ENCODE measurements at places on chromosomes 7 and 10.

GRCh38 chr10:24561453-24561852 lies 162.2 kb downstream of the ARHGAP21 start:
- no peak for DNase-seq

GRCh38 chr7:111495173-111495810 lies 67.0 kb downstream of the IMMP2L start:
- no peak for DNase-seq

DNA sequence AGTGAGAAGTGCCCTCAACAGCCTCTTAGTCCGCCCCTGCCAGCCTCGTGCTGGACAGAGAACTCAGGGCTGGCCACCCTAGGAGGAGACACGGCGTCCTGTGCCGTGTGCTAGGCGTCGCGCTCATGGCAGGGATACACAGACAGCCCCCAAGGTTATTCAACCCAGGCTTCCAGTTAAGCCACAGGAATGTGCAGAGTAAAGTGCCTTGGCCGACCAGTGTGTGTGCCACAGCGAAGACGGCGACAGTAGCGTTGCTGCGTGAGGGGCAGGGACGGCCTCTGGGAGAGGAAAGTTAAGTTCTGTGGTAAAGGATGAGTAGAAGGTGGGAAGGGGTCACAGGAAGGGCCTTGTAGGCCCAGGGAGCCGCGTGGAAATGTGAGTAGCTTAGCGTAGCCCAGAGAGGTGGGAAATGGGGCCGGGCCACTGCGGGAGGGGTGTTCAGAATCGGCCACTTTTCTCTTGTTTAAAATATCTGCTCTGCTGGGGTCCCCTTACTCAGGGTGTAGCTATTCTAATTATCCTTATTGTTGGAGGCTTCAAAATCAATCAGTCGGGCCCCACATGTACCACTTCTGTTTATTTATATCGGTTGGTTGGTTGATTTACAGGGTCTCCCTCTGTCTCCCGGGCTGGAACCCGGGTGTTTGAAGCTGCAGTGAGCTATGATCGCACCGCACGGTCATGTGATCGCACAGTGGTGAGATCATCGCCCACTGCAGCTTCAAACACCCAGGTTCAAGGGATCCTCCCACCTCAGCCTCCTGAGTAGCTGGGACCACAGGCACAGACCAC lies 24.5 kb downstream of the TMEM120A start:
- no peak for DNase-seq

GRCh38 chr10:100182281-100182680 lies 3.5 kb downstream of the ERLIN1 start:
- no peak for DNase-seq

- DNase-seq, result peak; percentile 57
Observed at GRCh38 chr7:27179503-27180430, 5.3 kb downstream of the HOXA11 start.

DNA sequence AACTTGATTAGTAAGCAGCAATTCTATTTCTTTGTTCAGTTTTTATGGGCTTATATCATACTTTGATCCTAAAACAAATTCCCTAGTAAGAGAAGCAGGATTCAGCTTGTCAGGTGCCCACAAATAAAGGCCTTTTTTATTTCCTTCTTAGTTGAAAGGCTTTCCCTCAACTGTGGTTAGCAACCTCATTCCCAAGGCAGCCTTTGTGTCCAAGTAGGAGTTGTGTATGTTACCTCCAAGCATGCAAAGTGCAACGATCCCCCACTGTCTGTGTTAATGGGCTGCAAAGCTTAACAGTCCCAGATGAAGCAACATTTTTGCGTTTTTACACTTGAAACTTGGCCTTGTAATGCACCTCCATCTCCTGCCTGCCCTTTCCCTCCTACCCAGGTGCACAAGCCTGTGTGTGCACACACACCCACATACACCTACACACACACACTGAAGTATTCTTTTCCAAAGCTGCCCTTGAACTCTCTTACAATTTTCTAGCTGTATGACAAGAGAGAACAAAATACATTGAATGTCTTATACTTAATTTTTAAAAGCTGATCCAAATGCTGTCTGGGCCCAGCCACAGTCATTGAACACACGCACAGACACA lies 278.2 kb downstream of the SNX13 start:
- no peak for DNase-seq

- DNase-seq, result no peak
Observed at GRCh38 chr10:70124415-70124814, 8.2 kb downstream of the AIFM2 start.

DNA sequence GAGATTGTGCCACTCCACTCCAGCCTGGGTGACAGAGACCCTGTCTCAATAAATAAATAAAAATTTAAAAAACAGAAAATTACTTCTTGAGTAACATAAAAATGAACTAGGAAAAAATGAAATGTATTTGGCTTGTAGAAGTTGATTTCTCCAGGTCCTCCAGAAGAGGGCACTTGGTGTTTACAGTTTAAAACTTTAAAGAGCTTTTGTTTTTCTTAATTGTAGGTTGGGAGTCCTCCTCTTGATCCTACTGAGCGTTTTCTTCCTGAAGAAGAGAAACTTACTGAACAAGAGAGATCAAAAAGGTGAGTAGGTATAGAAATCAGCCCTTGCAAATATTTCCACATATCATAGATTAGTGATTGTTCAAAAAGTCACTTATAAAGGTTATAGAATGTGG lies 16.2 kb downstream of the KIFBP start:
- no peak for DNase-seq

- DNase-seq, result no peak
Observed at GRCh38 chr10:98649170-98649569, 202.4 kb upstream of the HPS1 start.

DNA sequence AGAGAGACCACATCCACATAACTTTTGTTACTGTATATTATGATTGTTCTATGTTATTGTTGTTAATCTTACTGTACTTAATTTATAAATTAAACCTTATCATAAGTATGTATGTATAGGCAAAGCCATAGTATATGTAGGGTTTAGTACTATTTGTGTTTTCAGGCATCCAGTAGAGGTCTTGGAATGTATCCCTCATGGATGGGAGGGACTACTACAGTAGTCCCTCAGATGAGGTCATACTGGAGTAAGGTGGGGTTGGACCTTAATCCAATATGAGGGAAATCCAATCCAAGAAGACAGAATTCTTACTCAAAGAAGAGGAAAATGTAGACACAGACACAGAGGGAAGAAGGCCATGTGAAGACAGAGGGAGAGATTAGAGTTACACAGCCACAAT lies 34.1 kb upstream of the MALRD1 start:
- DNase-seq, result no peak

DNA sequence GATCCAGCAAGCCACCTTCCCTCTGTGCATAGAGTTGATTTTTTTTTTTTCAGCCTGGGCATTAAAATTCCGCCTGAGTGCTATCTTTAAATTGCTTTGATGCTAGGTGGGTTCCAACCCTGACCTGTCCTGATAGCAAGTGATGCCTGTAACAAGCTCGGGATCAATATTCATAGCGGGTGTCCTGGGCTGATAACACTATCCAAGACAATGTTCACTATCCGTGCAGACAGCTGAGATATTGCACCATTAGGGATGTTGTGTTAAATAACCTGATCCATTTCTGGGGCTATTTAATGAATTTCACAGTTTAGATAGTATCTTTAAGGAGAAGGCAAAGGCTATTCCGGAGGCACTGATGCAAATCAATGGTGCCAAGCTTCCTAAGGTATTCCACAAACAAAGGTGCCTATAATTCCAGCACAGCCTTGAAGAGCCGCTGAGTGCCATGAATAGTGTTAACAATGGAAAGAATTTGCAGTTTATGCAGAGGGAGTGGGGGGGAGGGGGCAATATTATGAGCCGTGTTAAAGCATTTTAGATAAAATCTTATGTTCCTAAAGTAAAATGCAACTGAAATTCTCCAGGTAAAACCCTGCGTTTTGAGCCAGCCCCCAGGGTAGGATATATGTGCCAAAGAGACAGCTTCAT lies 4.2 kb upstream of the NKX1-2 start:
- DNase-seq, result no peak

DNA sequence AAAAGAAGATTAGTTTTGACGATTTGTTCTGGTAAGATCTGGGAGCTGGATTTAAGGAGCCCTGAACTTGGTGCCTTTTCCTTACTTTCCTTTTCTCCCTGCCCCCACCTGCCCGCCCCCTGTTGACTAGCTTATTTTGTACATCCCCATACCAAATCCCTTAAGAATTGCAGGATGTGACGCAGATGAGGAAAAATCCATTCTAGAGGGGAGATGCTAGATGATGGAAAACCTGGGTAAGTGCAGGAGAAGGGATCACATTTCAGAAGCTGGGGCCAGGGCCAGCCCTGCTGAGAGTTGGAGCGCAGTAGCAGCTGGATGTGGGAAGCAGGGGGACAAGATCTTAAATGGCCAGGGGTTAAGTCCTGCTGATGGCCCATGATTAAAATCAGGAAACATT lies 93.9 kb downstream of the CCDC3 start:
- DNase-seq, result no peak

- peak; percentile 74 for DNase-seq
Observed at GRCh38 chr7:152527610-152528032, 91.8 kb upstream of the KMT2C start.

GRCh38 chr7:7228472-7228871 lies 46.1 kb downstream of the C1GALT1 start:
- no peak for DNase-seq

GRCh38 chr10:79068203-79068561 lies 584 bp upstream of the ZMIZ1 start:
- no peak for DNase-seq

- DNase-seq, result no peak
Observed at GRCh38 chr10:57785546-57785945, 482.1 kb downstream of the IPMK start.

- no peak for DNase-seq
Observed at GRCh38 chr10:92475357-92475868, 98.5 kb downstream of the IDE start.

DNA sequence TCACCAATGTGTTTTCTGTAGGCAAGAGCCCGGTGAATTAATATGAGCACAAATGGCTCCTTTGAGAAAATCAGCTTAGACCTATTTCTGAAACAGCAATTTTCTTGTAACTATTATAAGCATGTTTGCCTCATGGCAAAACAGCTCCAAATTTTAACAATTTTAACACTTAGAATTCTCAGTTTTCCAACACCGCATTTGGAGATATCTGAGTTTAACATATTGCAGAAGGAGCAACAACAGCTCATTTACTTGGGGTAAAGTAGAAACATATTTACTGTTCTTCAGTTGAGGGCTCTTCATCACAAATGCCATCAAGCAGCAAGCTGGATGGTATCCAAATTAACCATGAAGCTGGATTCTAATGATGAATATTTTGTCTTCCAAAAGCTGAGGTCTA lies 134.0 kb upstream of the SLC26A5 start:
- no peak for DNase-seq

DNA sequence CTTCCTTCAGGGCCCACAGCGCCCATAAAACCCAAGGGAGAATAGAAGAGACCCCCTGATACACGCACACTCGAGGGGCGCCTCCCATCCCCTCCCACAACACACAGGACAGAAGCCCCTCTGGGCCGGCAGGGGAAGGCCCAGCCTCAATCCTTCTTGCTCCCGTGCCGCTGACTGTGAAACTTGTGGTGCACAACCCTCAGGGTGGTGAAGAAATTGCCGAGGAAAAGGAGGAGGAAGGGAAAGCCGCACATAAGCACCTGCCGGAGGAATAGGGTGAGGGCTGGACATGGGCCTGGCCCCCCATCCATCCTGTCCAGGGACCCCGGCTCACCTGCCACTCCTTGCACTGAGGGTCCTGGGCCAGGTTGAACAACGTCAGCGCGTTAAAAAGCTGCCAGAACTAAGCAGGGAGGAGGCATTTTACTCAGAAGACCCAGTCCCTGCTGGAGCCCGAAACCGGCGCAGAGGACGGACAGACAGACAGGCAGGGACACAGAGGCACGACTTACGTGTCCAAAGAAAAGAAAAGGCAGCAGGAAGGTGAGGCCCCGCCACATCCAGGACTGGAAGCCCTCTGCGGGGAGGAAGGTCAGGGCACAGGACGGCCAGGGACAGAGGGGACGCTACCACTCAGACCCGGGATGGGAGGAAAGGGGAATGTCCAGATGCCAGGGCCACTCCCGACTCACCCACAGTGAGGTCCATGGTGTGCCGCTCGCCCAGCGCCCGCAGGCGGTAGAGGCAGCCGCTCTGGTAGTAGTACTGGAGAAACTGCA lies 7.2 kb downstream of the TMEM120A start:
- peak; percentile 50 for DNase-seq

- no peak for DNase-seq
Observed at GRCh38 chr10:8403711-8404371, 349.4 kb downstream of the GATA3 start.

DNA sequence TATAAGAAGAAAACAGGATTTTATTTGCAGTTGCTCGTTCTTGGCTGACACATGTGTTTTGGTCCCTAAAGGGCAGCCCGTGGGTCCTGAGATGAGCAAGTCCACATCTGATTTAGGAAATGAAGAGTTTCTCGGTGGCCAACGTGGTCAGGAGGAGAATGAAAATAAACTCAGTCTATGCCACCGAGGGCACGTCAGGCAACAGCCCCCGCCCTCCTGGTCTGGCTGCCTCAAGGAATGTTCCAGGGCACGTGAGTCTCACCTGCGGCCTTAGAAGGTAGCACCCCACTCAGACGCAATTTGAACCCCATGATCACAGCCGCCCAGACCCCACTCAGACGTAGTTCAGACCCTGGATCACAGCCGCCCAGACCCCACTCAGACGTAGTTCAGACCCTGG lies 197.2 kb downstream of the ADARB2 start:
- no peak for DNase-seq

- DNase-seq, result no peak
Observed at GRCh38 chr7:46440186-46440585, 519.1 kb upstream of the IGFBP3 start.

DNA sequence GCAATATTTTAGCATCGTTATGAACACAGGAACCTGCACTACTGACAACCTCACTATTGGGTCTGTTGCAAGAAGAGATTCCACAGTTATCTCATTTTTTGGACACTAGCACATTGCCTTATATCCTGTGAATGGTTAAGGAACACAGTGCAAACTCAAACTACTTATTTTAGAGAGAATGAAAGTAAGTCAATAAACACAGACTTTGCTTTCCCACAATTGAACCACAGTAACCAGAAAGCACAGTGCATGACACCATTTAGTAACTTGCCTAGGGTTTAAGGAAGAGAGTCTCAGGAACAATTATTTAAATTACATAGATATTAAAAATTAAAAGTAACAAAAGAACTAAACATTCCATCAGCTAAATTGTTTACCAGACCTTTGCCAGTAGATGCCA lies 468.8 kb downstream of the ZWINT start:
- no peak for DNase-seq

GRCh38 chr7:106836816-106837215 lies 28.3 kb upstream of the PIK3CG start:
- DNase-seq, result no peak

DNA sequence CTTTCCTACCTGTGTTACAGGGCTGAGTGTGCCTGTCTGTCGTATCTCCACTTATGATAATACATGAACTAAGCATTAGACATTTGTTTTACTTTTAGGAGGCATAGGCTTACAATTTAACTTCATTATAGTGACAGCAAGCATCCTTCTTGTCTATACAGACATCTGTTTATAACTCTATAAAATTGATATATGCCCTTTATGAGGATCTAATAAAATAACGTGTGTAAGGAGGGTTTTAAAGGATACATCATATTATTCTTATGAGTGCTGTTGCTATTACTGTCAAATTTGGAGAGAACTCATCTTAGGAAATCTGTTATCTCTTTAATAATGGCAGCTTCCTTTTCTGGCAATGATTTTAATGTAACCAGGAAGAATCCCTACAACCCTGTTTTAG lies 21.9 kb downstream of the THNSL1 start:
- no peak for DNase-seq

All from adrenal gland (tissue), 19 donors.